Activated naive CD4-positive, alpha-beta T cell (primary cell): ENCODE measurements at places on chromosomes 7 and 10.
A peak's percentile ranks its signal among the peaks of the same experiment; 100 is the strongest.

DNA sequence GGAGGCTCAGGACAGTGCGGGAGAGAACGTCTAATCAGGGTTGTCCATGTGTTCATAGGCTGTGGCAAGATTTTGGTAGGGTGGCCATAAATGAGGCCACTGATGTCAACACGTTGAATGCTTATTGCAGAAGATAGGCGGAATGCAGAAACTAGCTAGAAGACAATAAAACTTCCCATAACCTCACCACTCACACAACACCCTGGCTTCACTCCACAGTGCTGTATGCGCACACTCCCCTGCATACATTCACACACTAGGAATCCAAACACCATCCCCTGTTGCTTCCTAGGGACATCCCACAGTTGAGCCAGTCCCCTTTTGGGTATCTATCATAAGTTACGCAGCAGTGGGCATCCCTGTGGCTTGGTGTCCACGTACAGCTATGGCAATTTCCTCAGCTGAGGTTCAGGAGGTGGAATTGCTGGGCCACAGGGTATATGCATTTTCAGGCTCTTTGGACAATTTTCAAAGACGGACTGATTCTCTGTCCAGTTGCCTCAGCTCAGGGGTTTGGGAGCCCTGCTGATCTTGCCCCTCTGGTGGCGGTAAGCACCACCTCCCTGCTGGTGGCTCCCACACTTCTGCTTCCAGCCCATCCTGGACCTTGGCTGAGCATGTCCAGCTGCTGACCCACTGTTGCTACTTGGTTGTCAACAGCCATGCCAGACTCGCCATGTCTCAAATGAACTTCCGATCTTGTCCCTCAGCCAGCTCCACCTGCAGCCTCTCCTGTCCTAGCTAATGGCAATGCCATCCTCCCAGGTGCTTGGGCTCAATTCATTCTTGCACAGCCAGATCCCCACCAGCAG lies 36.4 kb downstream of the CDH23 start:
- DNase-seq = no peak

- DNase-seq = no peak
Measured at GRCh38 chr10:44395902-44396670, 11.2 kb upstream of the CXCL12 start.

DNA sequence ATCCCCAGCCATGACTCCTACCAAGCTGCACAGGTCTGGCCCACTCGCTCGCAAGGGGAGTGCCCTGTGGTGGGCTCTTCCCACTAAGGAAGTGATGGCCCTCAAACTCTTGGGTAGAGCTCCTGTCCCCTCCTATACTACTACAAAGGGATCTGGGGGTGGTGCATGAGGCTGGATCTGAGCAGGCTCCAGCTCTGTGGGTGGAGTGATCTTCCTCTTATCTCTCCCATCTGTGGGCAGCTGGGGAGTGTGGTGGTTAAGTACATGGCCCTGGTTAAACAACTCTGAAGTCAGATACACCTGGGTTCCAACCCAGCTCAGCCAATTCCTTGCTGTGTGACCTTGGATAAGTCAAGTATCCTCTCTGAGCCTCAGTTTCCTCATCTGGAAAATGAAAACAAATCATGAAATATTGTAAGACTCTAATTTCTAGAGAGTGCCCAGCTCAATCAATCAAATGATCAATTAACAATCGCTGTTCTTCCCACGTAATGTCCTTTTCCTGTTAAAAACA lies 17.4 kb downstream of the DDIT4 start:
- DNase-seq = no peak

GRCh38 chr7:50679218-50680007 lies 103.3 kb downstream of the GRB10 start:
- no peak for DNase-seq

DNA sequence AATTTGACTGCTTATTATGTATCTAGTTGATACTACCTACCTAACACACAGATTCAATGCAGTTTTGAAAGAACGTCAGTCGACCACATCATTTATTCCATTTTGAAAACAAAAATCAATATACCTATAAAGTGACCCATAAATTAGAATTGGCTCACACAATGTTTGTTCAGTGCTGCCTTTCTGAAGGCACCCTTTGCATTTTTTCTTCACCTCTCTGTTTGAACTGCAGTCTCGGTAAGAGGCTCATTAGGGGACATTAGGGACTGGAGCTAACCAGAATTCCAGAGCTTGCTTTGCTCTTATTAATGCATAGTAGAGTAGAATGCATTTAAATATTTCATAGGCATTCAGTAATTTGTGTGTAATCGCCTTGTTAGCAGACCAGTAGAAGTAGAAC lies 234.1 kb downstream of the FOXP2 start:
- no peak for DNase-seq

DNA sequence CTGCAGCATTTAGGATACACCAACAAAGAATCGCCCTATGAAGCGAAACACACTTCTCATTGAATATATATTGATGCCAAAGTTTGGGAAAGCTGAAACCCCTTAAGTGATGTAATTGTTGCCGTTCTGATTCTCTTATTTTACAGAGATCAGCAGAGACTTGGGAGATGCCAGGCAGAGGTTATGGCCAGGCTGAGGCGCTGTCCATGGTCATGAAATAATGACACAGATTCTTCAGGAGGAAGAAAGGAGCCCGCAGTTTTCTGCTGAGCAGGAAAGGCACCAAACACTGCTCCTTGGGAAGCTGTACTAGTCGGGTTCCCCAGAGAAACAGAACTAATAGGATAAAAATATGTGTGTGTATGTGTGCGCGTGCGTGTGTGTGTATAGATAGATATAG lies 566.0 kb downstream of the CALN1 start:
- no peak for DNase-seq

GRCh38 chr7:351256-351655 lies 61.3 kb downstream of the FOXL3 start:
- no peak for DNase-seq

DNA sequence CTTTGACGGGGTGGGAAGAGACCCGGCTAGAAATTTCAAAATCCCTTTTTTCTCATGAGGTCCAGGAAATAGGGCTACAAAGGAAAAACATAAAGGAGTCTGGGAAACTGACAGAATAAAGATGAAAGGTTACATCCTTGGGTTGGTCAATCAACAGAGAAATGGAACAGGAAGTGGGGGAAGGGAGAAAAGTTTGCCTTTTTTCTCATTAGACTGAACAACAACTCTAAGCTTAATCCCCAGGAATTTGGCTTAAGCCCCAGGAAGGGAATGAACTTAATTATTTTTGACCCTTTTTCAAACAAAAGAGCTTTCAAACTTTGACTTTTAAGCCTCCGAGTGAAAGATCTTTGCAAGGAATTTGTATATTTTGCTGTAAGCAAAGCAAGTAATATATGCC lies 32.7 kb downstream of the LGI1 start:
- no peak for DNase-seq

DNA sequence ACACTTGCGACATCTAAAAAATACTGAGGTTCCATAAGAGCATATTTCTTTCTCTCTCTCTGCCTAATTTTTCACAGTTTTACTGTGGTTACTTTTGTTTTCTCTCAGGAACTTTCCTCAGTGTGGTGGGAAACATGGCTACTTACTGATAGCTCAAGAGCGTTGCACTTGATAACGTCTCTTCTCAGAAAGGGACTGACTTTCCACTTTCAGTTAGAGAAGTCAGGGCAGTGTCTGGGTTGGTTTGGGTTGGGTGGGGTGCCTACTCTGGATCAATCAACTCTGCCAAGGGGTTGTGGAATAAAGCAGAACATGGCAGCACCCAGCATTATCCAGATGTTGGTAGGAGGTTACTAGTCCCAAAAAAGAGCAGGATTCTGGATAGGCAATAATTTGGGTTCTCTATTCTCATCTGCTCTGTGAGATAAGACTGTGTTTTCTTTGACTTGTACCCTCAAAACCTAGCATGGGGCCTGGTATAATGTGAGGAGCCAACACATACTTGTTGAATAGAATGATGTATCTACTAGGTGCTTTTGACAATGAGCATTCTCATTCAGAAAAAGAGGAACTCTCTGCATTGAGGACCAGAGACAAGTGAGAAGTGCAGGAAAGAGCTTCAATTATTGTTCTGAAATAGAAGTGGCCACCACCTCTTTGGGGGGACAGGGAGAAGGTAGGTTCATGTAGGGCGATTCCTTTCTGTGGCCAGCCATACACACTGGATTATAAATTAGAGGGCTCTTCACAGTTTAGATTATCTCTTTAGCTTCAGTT lies 315.7 kb downstream of the REEP3 start:
- DNase-seq = no peak

DNA sequence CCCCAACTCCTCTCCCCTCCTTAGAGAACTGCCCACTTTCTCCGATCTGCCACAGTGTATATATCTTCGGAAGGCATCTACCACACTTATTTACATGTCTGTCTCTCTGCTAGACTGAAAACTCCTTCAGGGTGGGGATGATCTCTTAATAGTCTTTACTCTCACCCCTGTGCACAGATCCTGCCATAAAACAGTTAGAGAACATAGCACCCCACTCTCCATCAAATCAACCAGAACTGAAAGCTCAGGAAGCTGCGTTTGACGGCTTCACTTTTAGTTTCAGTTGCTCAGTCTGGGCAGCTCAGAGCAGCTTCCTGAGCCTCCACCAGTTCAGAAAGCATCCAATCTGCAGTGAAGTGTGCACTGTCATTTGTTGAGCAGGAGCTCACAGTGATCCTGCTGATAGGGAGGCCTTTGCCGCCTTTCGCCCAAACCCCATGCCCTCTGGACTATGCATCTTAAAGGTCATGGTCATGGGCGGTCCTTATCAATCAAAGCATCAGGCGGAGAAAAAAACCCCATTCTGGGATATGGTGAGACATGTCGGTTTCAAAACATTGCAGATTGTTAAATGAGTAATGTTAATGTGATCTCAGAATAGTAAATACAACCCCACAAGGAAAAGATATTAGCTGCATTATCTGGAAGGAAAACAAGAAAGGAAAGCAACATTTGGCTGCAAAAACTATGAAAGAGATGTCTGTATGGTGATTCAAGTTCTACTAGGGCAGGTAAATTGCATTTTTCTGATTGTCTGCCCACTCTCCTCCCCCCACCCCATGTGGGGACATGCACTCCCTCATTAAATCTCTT lies 167.1 kb upstream of the ADO start:
- peak; percentile 39 for DNase-seq

- no peak for DNase-seq
Measured at GRCh38 chr10:69044546-69044945, 43.4 kb upstream of the SRGN start.

- DNase-seq = no peak
Measured at GRCh38 chr10:123157210-123157609, 3.0 kb downstream of the BUB3 start.

DNA sequence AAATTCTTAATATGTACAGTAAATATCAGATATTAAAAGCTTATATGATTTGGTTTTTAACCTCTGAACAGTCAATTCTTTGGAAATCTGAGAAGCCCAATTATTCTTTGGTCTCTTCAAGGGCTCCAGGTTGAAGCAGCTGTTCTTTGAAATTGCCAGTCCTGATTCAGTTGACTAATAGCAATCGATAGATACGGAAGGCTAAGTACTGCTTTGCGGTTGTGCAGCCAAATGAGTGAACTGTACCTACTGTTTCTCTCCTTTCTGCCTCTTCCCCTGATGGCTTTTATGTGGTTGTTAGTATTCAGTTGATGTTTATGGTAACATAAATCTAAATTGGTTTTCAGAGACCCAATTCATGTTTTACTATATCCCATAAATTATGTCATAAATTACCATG lies 103.1 kb upstream of the RPA3 start:
- DNase-seq = no peak

GRCh38 chr10:33041783-33042437 lies 83.9 kb upstream of the ITGB1 start:
- DNase-seq = no peak

DNA sequence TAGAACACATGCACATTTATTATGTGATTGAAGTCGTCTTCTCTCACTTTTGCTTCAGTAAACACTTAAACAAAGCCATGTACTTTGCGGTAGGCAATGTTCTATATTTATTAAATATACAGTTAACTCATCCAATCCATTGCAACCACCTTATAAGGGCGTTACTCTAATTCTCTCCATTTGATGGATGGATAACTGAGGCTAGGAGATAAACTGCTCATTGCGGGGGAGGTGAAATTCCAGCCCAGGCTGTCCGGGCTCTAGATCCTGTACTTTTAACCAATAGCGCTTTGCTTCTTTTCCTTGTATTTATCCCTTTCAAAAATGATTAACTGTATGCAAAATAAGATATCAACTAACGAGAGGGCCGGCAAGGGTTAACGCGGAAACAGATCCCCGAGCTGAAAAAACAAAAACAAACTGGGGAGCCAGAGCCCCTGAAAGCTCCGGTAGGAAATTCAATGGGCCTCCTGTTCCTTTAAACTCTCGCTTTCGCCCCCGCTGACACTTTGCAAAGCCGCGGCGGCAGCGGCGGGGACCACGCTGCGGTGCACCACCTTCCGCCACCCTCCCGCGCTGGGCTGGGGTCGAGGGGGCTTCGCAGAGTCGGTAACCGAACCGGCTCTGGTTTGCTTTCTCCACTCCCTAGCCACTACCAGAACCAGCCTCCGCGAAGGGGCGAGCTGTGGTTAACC lies 1.0 kb upstream of the PLXDC2 start:
- DNase-seq = no peak

- no peak for DNase-seq
Measured at GRCh38 chr10:13105184-13105583, 5.2 kb downstream of the OPTN start.

DNA sequence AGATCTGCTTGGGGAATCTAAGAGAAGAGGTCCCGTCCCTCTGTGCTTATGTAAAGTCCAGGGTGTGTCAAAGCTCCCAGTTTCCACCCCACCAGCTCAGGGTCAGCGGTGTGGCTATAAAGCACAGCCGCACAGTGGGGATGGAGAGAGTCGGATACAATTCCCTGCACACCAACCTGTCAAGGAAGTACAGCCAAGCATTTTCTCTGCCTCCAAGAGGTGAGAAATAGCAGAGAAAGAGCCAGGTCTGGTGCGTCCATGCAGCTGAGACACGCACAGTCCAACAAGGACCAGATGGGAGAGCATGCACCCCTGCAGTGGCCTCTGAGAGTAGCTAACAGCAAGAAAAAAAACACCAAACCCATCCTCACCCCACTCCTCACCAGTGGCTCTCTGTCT lies 61.3 kb upstream of the WAC start:
- no peak for DNase-seq

- DNase-seq = no peak
Measured at GRCh38 chr7:30708983-30709382, 26.7 kb upstream of the CRHR2 start.

DNA sequence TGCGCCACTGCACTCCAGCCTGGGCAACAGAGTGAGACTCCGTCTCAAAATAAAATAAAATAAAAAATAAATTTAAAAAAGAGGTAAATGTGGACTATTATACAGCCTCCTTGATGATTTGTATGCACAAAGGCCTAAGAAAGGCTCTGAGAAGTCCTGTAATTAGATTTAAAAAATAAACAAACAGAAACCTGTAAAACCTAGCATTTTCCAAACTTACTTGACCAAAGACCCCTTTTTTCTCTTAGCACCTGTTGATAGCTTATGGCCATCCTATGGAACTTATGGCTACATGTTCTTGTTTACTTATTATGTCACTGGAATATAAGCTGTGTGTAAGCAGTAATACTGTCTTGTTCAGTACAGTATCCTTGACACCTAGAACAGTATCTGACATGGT lies 5.7 kb downstream of the DNAJC2 start:
- no peak for DNase-seq
